ENCODE measurements at places on chromosomes 2 and 18.

DNA sequence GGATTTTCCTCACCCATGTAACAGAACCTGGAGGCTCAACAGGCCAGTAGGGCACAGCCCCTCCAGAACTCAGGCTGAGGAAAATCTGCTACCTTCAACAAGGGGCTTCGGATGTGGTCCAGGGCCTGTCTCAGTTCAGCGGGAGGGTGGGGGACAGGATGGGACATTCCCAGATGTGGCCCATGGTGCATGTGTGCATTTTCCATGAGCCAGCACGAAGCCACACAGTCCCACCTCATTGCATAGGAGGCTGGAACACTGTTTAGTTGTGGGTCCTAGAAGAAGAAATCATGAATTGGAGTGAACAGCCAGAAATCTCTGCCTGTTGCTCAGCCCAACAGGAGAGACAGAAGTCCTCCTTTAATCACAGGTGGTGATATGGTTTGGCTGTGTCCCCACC, 469.6 kb upstream of the MYT1L start:
- DNase-seq = no peak

DNA sequence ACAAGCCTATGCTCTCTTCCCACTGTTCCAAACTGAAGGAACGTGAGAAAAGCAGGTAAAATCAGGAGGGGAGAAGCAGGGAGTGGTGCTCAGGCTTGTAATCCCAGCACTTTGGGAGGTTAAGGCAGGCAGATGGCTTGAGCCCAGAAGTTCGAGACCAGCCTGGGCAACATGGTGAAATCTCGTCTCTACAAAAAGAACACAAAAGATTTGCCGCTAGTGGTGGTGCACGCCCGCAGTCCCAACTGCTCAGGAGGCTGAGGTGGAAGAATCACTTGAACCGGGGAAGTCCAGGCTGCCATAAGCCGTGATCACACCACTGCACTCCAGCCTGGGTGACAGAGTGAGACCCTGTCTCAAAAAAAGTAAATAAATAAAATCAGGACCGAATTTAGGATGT, 1.3 kb upstream of the TMSB10 start:
- DNase-seq = no peak

GRCh38 chr2:241454837-241455485, 53.4 kb downstream of the STK25 start:
- no peak for DNase-seq

GRCh38 chr2:40760071-40760666, 308.3 kb upstream of the SLC8A1 start:
- DNase-seq = no peak

DNA sequence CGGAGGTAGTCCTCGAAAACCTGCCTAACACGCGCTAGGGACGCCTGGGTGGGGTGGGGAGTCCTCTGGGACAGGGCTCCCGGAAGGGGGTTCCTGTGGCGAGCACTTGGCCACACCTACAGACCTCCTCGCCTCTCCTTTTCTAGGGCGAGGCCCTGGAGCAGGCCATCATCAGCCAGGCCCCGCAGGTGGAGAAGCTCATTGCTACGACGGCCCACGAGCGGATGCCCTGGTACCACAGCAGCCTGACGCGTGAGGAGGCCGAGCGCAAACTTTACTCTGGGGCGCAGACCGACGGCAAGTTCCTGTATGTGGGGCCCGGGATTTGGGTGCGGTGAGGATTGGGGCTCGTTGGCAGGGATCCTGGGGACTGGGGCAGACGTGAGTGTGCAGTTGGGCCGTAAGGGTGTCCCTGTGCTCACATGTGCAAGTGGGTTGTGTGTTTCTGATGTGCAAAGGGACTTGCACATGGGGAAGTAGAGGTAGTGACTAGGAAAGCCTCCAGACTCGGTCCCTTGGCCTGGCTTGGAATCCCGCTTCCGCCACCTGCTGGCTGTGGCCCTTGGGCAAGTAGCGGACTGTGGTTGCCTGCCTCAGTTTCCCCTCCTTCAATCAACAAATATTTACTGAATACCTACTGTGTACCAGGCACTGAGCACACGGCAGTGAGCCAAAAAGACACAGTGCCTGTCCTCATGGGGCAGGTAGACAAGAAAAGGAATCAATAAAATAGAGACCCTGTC, 11.7 kb downstream of the ZAP70 start:
- DNase-seq = no peak

DNA sequence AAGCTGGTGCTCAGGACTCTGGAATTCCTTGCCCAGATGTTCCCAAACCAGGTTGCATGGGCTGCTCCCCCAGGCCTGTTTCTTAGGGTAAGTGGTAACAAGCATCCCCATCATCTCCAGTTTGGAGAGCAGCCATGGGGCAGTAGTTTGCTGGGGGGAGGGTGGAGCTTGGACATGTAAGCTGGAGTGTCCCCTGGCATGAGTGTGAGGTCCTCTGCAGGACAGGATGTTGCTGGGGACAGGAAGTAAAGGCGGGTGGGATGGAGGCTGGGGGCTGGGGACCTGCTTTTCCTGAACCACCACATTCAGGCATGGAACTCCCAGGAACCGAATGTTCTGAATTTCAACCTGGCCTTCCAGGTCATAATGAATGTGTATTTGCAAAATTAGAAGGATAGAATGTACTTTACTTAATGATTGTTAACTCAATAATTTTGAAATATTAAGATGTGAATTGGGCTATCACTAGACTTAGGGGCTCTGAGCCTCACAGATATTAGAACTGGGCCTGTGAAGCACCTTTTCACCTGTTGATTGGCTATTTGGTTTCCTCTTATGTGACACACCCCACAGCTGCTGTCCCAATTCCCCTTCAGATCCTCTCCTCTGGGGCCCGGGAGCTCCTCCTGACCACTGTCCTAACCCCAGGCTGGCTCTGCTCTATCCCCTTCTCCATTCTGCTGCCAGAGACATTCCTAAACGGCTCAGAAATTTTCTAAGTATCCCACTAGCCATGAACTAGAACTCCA, 66.4 kb upstream of the EPAS1 start:
- no peak for DNase-seq

GRCh38 chr2:38692636-38693318, 26.9 kb downstream of the GALM start:
- DNase-seq = no peak

- no peak for DNase-seq
Observed at GRCh38 chr2:20025065-20025786, 12.8 kb upstream of the MATN3 start.
